Stimulated activated CD4-positive, alpha-beta T cell treated with anti-CD3 and anti-CD28 coated beads, Interleukin-4, amount 100 ng/mL, for 48 hours (primary cell): ENCODE measurements at places on chromosomes 16 and 17.

DNA sequence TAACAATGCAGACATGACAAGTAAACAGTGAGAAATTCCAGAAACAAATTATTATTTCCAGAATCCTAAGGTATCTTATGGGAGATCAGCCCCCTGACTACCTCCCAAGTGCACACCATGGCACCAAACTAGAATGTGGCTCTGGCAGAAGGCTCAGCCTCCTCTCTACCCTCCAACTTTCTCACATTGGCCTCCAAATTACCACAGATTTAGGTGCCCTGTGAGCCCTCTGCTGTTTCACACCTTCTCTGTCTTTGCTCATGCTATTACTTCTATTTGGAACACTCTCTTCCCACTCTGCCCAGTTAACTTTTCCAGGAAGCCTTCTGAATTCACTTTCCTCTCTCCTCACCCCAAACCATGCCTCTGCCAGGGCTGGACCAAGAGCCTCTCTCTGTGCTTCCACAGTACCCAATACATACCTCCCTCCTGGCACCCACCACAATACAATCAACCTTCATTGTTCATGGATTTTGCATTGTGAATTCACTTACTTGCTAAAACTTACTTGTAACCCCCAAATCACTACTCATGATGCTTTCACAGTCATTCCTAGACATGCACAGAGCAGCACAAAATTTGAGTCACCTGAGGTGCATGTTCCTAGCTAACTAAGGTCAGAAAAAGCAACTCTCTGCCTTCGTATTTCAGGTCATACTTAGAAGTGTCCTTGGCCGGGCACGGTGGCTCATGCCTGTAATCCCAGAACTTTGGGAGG, 31.4 kb downstream of the SMG6 start:
- DNase-seq: no peak

DNA sequence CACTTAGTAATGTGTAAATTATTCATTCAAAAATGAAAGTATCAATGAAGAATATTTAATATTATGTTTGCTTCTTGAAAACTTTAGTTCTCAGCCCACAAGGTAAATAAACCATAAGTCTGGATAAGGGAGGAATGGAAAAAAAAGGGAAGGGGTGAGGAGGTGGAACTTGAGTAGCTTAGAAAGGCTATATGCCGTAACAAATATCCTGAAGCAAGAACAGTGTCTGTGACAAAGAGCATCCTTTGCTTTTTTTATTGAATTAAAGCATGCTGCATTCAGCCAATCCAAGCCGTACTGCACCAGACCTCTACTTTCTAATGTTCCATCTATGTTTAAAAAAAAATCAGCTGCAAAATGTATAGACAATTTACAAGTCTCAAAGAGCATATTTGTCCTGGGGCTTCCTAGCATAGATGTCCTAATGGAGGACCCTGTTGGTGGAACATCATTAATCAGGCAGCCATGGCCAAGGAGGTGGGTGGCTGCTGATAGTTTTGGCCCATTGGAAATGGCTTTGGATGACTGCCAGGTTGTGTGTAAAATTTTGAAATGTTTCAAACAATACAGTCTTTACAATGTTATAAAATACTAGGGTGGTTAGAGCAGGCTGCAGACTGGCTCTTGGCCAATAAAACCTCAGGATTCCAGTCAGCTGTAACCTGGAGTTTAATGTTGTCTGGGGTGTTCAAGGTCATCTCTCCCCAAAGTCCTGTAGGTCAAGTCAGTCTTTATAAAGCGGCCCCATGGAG, 895.8 kb upstream of the SOX9 start:
- no peak for DNase-seq

DNA sequence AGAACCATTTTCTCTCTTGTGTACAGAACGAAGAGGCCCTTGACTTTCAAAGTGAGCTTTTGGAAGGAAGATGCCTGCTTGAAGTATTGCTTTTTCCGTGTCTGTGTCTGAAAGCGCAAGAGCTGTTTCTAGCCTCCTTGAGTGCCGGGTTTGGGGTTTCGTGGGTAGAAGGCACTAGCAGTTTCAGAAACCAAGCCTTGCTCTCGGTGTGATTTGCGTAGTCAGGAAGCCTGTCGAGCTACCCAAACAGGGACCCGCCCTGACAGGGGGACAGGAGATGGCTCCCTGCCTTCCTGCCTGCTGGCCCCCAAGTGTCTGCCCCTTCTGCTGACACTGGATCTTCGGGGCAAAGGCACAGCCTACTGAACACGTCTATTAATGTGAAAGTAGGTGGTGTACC, 322.0 kb downstream of the MAF start:
- peak; percentile 70 for DNase-seq

DNA sequence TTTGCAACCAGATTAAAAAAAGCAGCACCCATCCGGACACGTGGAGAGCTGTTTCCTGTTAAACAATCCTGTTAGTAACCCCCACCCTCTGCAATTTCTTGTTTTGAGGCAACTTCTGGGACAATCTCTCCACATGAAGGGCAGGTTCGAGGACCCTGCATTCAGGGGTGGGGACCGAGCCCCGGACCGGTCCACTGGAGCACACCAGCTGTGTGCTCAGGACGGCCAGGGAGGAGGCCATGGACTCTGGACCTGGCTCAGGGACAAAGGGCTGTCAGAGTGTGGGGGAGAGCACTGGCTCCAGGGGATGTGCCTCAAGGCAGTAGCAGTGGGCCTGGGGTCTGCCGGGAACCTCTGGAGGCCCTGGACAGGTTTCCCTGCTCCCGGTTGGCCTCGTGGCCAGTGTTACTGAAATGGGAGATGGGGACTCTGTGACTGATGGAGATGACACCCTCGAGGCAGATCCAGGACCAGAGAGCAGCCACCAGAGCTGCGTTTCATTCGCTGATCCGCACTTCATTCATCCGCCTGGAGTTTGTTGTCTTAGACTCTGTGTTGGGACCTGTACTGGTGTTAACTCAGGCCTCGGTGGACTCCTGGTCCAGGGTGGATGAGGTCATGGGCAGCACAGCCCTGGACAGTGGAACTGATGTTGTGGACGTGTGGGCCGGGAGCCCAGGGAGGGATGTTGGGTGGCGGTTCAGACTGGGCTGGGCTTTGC, 2.9 kb upstream of the CPNE7 start:
- no peak for DNase-seq

DNA sequence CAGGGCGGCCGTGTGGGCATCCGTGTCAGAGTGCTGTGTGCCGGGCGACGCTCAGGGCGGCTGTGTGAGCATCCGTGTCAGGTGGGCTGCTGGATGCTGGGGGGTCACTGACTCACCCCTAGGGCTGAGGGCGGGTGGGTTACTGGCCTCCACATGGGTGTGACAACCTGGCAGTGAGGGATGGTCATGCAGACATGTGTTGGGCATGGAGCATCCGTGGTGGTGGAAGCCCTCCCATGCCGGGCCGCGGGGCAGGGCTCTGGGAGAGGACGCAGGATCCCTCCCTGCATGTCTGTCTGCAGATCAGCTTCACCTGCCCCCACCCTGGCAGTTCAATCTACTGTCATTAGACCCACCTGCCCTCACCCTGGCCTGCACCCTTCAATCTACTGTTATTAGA, 56.3 kb downstream of the METRNL start:
- DNase-seq: no peak

- no peak for DNase-seq
Observed at GRCh38 chr16:28504707-28505404, 1.8 kb downstream of the IL27 start.

GRCh38 chr17:77727037-77727615, 231.4 kb upstream of the TNRC6C start:
- DNase-seq: no peak
